Subcutaneous adipose tissue (tissue), 4 donors: ENCODE measurements at places on chromosomes 1 and 21. TPM values are rescaled to one million over a fixed set of nuclear protein-coding genes. Genes with fewer than 3 reads are reported as not detected.

Gene TSPEAR
- not detected for total RNA-seq

Gene CFAP410
- 28.4 TPM for total RNA-seq

Gene PROX1
- total RNA-seq: 0.68 TPM

Gene NBPF4
- total RNA-seq: not detected

Gene AMIGO1
- total RNA-seq: 3.9 TPM

Gene CHI3L1
- 7.3 TPM for total RNA-seq

Gene LCE1D
- total RNA-seq: not detected

Gene PDC
- not detected for total RNA-seq

Gene GFI1
- 0.68 TPM for total RNA-seq

Gene MAPKAPK2
- 46.9 TPM for total RNA-seq

Gene NPHS2
- not detected for total RNA-seq

Gene KIF21B
- 3.2 TPM for total RNA-seq

Gene AADACL4
- not detected for total RNA-seq

Gene PRDM16
- 1.0 TPM for total RNA-seq

Gene RHOU
- 27.0 TPM for total RNA-seq

Gene KIRREL1
- 48.1 TPM for total RNA-seq

Gene CELA3A
- not detected for total RNA-seq

Gene MOV10
- 17.6 TPM for total RNA-seq

Gene IL22RA1
- not detected for total RNA-seq

Gene SMIM12
- 23.3 TPM for total RNA-seq

Gene HCRTR1
- total RNA-seq: 1.7 TPM

Gene BNIPL
- total RNA-seq: not detected

Gene CR1
- total RNA-seq: 13.4 TPM
